Esophagus muscularis mucosa (tissue), 4 donors: ENCODE measurements at places on chromosomes 12 and 14. TPM values are rescaled to one million over a fixed set of nuclear protein-coding genes. Genes with fewer than 3 reads are reported as not detected.

The NCOR2 gene
- 107 TPM for total RNA-seq

DNA sequence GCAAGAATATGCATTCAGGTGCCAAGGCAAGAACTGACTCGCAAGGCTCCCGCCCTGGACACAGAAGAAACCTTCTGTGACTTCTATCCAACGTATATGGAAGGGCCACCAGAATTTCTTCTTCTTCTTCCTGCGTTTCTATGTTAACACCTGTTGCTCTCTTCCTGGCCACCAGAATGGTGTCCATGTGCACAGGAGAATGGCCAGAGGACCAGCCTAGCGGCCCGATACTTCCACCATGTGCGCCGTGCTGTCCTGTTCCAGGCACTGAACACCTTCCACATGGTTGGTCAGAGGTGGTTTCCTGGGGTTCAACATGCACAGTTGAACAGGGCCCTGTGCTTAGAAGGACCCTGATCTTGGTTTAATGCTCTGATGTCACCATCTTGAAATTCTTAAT, 455.8 kb downstream of the BCL11B start:
- DNase-seq: no peak

DNA sequence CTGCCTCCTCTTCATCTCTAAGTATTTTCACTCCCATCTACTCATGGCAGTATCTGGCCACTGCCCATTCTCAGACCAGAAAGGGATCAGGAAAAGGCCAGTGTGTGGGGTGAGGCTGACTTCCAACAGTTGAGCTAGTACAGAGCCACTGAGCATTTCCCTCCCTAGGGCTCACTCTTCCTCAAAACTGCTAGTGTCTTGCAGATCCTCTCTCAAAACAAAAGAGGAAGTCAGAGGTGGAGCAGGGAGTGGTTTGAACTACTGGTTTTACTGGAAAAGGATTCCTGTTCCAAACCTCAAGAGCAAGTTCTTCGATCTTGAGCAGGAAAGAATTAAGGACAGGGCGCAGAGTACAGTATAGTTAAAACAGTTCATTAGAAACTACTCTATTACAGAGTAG, 11.7 kb upstream of the RNASE10 start:
- no peak for DNase-seq

The GPR162 gene
- 9.9 TPM for total RNA-seq

The SLC25A47 gene
- not detected for total RNA-seq

- no peak for DNase-seq
Observed at GRCh38 chr14:100329233-100330006, 6.3 kb downstream of the SLC25A47 start.

The PRH2 gene
- total RNA-seq: not detected

GRCh38 chr12:91333966-91334365, 151.3 kb upstream of the DCN start:
- no peak for DNase-seq

DNA sequence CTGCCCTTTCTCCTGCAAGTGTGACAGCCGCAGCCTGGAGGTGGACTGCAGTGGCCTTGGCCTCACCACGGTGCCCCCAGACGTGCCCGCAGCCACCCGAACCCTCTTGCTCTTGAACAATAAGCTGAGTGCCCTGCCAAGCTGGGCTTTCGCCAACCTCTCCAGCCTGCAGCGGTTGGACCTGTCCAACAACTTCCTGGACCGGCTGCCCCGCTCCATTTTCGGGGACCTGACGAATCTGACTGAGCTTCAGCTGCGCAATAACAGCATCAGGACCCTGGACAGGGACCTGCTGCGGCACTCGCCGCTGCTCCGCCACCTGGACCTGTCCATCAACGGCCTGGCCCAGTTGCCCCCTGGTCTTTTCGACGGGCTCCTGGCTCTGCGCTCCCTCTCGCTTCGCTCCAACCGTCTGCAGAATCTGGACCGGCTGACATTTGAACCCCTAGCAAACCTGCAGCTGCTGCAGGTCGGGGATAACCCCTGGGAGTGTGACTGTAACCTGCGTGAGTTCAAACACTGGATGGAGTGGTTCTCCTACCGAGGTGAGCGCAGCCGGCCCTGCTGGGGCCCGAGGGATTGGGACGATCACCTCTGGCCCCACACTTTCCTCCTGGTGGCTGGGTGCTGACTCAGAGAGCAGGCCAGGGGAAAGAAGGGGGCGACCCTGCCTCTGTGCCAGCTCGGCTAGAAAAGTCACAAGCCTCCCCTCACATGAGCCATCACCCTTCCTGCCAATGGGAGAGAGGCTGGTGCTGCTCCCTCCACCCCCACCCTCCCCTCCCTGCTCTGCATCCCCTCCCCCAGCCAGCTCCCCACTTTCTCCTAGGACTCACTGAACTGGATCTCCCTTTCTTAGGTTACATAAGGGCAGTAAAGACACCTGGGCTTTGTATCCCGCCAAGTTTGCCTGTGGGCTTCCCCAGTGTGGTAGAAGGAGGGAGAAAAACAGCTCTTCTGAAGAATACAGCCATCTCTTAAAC, 10.9 kb downstream of the LRTM2 start:
- DNase-seq: no peak

DNA sequence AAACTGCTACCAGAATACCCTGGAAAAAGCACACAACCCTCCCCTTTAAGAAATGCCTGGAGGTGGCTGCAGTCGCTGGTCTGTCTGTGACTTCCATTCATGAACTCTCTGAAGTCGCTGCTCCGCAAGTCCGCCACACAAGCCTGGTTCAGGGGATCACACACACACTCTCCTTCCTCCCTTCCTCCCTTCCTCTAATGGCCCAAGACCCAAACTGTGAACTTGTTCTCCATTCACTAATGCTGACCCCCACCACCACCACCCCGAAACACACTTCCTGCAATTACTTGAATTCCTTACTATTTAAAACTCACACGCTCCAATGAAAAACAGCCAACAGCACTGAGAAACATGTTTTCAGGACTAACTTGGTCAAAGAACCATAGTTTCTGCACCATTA, 1.0 kb upstream of the LMO3 start:
- DNase-seq: no peak

DNA sequence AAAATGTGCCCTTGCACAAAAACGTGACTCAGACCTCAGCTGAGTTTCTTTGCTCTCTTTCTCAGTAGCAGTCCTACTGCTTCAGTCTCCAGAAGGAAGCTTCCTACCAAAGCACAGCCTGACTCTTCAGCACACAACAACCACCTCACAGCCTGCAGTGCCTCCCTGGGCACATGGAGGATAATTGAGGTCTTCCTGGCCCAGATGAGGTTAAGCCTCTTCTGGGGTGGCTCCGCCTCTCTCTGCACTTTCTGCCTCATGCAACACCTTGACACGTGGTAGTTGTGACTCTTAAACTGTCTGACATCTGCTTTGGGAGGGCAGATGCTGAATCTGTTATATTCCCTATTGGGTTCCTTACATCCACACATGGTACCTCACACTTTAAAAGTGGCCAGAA, 33.8 kb downstream of the GIT2 start:
- no peak for DNase-seq

- DNase-seq: peak; percentile 93
Observed at GRCh38 chr14:99605299-99605961, 1.4 kb upstream of the CCDC85C start.

The TAS2R19 gene
- 3.5 TPM for total RNA-seq

DNA sequence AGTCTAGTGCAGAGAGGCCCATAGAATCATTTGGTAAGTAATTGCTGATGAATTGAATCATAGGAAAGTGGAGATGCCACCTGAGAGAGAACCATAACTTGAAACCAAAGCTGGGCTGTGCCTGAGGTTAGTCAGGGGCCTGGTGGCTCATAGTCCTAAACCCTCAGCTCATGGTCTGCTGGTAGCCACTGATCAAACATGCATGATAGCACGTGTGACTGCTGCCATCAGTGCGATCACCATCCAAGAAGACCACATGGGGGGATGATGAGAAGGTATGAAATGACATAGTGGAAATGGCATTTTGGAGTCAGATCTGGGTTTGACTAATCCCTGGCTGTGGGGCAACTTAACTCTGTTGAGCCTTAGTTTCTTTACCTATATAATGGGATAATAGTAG, 190.5 kb downstream of the CACNA1C start:
- no peak for DNase-seq

GRCh38 chr12:89319606-89320005, 32.7 kb downstream of the DUSP6 start:
- no peak for DNase-seq

DNA sequence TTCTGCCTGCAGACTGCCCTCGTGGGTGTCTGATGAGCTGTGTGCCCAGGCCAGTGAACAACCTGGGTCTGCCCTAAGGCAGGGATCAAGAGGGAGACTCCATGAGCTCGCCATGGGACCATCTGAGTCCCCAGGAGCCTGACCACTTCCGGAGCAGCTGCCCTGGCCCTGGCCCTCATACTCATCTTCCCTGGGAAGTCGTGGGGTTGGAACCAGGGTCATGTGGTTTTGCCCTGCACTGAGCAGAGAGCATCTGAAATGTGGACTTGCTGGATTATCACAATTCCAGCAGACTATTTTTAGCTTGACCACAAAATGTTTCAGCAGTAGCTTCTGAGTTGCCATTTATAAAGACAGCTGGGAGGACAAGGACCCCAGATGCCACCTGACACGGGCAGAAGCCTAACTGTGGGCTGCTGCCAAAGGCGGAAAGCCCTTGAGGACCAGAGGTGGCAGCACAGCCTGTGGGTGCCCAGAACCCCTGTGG, 6.7 kb downstream of the BTBD6 start:
- DNase-seq: no peak

The EFS gene
- total RNA-seq: 21.4 TPM

GRCh38 chr14:34003082-34003668, 52.3 kb upstream of the EGLN3 start:
- no peak for DNase-seq

GRCh38 chr12:5846950-5847349, 98.1 kb downstream of the ANO2 start:
- no peak for DNase-seq

The PRH1 gene
- 11.8 TPM for total RNA-seq

GRCh38 chr12:58513301-58513834, 406.9 kb downstream of the LRIG3 start:
- peak; percentile 10 for DNase-seq

- DNase-seq: no peak
Observed at GRCh38 chr12:52427083-52427482, 7.1 kb downstream of the KRT75 start.

The GEMIN2 gene
- 16.2 TPM for total RNA-seq

The FGF6 gene
- total RNA-seq: not detected

DNA sequence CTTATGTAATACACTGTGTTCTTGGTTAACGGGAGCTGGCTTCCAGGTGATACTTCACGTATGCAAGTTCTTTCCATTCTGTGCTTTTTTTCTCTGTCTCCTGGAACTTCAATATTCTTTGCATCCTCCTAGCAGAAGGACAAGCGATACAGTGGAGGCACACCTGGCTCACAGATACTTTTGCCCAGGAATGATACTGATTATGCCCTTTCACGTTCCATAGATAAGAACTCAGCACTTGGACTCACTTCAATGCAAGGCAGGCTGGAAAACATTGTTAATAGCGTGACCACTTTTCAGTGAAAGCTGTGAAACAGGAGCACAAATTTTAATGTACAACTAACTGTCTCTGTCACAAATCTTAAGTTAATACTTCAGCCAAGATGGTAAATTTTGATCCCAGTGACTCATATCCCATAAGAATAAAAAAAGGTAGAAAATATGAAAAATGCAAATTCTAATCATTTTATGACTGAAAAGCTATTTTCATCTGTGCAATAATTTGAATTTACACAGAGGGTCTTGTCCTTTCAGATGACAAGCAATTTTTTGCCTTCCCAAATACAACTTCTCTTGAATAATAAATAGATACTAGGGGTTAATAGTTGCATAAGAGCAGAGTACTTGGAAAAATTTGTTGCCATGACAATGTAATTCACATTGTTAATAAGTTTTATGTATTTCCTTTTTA, 919.0 kb downstream of the GALC start:
- DNase-seq: no peak

DNA sequence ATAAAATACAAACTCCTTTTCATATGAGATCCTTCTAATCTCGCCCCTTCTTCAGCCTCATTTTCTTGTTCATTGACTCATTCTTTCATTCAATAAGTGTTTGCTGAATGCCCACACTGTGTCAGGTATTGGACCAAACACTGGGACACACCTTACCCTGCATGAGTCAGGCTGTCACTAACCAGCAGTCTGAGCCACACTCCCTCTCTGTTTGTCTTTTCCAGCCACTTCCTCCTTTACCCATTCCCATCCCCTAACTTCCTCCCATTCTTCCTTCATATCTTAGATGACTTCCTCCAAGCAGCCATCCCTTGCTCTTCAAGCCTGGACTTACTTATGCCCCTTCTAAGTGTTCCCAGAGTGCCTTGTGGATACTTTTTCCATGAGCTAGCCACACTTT, 27.0 kb upstream of the HIF1A start:
- DNase-seq: no peak

- no peak for DNase-seq
Observed at GRCh38 chr14:104390941-104391901, 188.3 kb upstream of the C14orf180 start.

DNA sequence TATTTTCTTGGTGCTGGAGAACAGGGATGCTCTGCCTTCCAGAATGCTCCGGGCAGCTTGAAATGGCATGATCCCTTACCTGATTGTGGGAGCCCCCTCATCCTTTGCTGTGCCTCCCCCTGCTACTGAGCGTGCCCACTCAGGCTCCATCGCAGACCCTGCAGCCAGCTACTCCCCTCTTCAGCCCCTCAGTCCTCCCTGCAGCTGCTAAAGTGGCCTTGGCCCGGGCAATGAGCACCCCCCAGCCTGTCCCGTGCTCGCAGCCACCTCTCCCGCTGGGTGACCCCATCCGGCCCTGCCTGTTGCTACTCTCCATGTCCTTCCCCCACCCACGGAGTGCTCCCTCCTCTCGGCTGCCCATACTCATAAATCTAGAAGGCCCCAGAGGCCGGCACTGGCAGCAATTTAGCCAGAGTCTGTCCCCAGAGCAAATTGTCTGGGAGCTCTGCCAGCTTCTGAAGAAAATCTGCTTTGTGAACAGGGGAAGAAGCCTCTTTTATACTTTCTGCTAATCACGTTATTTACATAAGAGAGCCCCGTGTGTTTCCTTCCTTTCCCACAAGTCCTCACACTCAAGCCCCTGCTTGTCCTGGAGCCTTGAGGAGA, 143.7 kb upstream of the FRMD6 start:
- no peak for DNase-seq

- no peak for DNase-seq
Observed at GRCh38 chr12:78419513-78419912, 445.1 kb upstream of the SYT1 start.

The TTC9 gene
- total RNA-seq: 0.99 TPM

The TAS2R31 gene
- total RNA-seq: 2.3 TPM

DNA sequence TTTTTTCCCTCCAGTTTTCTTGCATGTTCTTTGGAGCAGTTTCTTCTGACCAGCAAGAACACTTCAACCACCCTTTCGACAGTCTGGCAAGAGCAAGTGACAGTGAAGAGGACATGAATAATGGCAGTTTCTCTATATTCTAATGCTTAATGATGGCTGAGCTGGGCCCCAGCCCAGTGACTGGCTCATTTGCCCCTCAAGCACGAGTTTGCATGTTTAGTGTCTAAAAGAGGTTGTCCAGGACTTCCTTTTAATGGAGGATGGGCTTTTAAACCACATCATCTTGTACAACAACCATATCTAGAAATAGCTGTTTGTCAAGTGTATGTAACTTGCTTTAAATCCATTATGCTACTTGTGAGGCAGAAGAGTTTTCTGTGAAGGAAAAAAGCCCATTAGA, 28.4 kb downstream of the RAD9B start:
- no peak for DNase-seq

- DNase-seq: no peak
Observed at GRCh38 chr12:68612202-68612601, 1.5 kb downstream of the RAP1B start.
